Fibroblast of lung (primary cell): ENCODE measurements at places on chromosomes 1 and 21. TPM values are rescaled to one million over a fixed set of nuclear protein-coding genes. Genes with fewer than 3 reads are reported as not detected.
A peak's percentile ranks its signal among the peaks of the same experiment; 100 is the strongest.

- no peak for DNase-seq
Observed at GRCh38 chr1:49036700-49037099, 260.0 kb upstream of the BEND5 start.

- peak; percentile 5 for DNase-seq
Observed at GRCh38 chr1:248714248-248714647, 11.7 kb upstream of the OR14I1 start.

DNA sequence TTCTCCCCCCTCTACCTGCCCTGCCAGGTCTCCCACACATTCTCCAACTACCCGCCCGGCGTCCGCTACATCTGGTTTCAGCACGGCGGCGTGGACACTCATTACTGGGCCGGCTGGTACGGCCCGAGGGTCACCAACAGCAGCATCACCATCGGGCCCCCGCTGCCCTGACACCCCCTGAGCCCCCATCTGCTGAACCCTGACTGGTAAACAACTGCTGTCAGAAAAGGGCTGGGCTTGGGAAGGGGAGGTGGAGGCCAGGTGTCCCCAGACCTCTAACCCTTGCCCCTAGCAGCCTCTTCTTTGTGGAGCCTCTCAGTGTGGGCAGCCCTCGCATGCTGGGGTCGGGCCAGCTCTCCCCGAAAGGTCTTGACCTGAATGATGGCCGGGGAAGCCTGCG, 2.9 kb upstream of the FBXO6 start:
- no peak for DNase-seq

DNA sequence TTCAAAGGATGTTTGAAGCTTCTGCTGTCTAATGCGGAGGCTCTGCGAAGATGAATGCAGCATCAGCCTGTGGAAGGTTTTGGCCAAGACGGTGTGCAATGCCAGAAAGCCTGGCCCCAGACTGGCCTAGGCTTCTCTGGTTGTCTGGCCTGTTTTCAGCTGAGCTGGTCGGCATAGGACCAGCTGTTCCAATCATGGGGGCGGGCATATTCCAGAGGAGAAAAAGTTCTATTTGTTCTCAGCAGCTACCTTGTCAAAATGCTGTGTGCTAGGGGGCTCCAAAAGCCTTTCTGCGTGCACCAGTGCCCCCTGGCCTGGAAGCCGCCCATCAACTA, 57.6 kb downstream of the TGFB2 start:
- DNase-seq, result no peak

DNA sequence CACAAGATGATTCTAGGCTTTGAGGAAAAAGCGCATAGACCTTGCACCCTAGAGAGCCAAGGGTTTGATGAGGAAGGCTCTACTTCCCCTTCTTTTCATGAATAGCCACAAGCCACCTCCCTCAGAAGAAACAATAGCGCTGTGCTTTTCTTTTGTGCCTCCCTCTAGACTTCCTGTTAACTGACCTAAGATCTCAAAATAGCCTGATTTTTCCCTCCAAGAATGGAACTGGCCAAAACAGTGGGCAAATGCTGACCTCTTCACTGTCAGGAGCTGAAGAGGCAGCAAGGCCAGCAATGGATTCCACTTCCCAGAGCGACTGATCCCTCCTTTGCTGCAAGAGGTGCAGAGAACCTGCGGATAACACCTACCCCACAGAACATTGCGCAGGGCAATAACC, 362.8 kb downstream of the KCNH1 start:
- no peak for DNase-seq

DNA sequence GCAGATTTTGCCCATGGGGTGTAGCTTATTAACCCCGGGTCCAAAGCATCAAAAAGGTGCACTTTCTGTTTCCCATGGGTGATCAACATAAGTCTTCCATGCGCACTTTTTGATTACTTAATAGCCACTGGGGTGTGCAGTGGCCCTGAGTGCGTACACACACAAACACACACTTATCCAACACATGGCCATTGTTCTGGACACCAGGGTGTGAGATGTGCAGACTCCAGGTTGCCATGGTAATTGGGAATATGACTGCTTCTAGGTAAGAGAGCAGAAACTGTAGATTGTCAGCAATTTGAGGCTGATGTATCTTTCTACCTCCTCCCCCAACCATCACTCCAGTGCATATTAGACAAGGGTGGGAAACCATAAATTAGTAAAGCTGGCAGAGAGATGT, 68.8 kb downstream of the MAB21L3 start:
- no peak for DNase-seq

GRCh38 chr21:17513214-17514123, 626 bp downstream of the CXADR start:
- peak; percentile 29 for DNase-seq

DNA sequence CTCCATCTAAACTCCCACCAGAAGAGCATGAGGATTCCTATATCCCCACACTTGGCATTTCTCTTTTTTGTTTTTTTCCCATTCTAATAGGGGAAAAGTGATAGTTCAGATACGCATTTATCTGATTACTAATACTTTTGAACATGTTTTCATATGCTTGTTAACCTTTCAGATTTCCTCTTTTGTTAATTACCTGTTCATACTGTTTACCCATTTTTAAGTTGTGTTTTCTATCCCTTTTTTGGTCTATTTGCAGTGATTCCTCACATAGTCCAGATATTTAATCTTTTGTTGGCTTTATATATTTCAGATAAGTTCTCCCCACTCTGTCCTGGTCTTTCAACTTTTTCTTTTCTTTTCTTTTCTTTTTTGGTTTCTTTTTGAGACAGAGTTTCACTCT, 13.6 kb upstream of the PIGK start:
- DNase-seq, result no peak

DNA sequence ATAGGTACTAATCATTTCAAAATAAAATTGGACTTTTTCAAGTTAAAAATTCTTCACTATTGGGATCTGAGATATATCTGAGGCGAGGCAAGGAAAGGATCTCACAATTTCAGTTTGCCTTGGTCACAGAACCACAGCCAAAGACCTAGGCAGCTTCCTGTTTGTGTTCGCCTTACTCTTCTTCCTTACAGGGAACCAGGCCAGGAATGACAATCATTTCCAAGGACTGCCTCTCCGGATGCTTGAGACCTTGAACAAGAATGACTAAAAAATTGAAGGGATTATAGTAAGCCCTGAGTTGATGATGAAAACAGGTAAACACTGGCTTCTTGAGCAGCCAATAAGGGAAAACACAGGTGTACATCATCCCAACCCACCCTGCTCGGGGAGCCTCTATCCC, 35.2 kb upstream of the SERBP1 start:
- no peak for DNase-seq

DNA sequence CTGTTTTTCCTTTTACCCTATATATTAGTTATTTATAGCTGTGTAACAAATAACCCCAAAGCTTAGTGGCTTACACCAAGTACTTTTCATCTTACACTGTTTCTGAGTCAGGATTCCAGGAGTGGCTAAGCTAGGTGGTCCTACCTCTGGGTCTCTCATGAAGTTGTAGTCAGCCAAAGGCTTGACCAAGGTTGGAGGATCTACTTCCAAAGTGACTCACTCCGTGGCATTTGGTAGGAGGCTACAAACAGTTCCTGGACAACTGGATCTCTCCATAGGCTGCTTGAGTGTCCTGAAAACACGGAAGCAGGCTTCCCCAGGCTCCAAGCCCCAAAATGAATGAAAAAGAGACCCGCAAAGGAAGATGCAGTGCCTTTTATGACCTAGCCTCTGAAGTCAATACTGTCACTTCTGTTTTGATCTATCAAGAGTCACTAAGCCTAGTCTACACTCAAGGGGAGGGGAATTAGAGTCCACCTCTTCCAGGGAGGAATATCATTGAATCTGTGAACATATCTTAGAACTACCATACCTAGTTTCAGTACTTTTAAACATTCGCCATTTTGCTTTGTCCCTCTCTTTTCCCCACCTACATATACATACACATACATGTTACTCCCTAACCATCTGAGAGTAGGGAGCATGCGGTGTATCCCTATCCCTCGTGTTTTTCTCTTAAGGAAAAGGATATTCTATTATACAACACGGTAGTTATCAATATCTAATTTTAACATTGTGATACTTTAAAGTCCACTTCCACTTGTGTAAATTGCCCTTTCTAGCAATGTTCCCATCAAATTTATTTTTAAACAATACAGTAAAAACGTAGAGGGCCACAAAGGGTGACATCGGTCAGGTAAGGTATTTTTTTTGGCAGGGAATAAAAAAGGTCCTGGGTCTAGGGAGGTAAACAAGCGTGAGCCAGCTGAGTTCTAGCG, 67.2 kb downstream of the SLC35A3 start:
- DNase-seq, result peak; percentile 47

DNA sequence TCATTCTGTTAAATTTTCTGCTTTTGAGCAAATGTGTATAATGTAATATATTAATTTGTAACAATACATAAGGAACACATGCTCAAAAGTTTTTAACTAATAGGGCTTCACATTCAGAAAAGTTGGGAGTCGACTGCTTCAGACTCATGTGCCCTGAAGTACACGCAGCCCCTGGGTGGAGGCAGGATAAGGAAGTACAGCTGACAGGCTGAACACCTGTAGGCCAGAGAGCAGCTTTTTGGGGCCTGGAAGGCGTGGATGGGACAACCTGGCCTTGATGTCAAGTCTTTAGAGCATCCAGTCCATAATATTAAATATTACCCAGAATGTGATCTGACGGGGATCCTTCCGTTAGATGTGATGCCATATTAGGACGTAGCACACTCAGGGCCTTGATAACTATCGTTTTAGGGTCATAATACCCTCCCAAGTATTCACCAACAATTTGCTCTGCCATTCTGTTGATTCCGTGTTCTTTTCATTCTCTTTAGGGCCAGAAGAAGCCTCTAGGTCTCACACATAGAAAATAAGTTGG, 485.2 kb downstream of the SIPA1L2 start:
- no peak for DNase-seq

GRCh38 chr1:201729973-201730608, 98.9 kb upstream of the IPO9 start:
- no peak for DNase-seq

GRCh38 chr1:235264327-235264726, 63.7 kb downstream of the ARID4B start:
- DNase-seq, result no peak

DNA sequence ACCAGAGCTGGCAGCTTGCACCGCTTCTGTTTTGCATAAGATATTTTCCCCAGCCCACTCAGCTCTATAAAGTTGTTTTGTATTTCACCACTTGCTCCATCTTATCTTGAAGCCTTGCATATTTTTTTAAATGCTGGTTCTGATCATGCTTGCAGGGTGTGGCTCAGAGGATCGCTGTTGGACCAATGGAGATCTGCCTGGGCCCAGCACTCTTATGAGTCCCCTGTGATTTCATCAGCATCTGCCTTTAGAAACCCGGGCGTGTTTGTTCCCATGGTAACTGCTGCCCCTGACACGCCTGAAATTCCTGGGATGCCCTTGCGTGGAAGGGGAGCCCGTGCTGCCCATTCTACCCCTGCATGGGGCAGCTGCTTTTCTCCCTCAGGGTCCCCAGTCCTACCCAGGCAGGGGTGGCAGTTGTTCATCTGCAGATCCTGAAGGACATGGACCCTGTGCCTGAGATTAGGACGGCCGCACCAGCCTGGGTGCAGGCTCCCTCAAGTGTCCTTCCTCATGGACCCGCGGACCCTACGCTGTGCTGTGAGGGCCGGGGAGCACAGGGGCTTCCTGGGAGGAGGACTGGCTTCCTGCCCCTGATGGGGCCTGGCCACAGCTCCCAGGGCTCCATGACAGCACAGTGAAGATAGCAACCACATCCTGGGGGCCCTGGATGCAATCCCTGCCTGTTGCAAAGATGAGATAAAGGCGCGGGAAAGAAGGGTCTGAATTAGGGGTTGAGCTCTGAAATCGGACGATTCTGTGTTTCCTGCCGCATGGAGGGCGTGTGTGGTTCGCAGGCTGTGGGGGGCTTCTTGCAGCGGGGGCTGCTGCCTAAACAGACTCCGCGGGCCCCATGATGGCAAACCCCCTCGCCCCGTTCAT, 226.5 kb downstream of the SDCCAG8 start:
- DNase-seq, result peak; percentile 78

DNA sequence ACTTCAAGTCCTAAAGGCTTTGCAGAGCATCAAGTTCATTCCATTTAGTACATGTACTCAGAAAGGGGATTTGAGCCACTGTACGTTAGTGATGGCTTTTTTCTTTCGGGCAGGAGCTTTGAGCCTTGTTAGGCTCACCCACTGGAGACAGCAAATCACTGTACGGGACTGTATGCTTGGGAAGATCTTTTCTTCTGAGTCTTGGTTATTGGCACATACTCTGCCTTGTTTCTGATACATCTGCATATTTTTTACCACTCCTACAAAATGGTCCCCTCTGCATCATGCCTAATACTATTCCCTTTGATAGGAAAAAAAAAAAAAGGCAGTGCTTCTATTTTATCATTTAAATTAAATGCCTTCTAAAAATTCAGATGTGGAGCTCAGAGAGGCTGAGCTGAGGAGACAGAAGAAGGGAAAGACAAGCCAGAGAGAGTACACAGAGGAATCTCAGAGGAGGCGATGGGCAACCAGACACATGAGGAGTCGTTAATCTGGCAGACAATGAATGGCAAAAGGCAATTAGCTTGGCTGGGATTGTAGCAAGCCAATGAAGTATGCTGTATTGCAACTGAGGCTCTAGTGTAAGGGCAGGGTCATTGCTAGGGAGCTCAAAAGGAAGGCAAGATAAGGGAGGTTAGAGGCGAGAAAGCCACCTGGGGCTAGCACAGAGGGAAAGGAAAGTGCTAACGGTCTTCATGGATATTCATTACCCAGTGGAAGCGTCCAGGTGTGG, 39.4 kb downstream of the PHC2 start:
- no peak for DNase-seq

- no peak for DNase-seq
Observed at GRCh38 chr1:191575746-191576145, 582.5 kb upstream of the RGS18 start.

GRCh38 chr1:153607381-153607780, 5.6 kb downstream of the S100A16 start:
- no peak for DNase-seq

DNA sequence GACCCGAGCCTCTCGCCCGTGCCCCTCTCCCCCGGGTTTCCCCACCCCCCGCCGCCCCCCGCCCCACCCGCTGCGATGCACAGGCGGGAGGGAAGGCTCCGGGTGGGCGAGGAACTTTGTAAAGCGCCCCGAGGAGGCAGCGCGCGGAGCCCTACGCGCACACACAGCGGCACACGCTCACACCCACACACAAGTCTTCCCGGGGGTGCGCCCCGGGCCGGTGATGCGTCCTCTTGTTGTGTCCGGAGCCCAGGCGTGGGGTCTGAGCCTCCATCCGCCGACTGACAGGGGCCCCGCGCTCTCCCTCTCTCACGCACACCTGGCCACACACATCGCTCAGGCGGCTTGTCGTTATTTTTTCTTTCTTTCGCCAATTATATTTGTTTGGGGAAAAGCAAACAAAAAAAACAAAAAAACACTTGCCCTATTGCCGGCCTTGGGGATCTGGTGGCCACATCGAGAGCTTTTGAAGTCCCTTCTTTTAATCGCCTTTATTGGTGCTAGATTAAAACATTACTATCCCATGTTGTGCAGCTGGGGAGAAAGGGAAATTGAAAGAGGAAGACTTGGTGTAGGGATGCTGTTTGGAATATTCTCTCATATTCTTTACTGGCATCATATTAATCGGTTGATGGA, 770 bp downstream of the NTNG1 start:
- peak; percentile 43 for DNase-seq

The BEND5 gene
- 0.16 and 0.39 TPM in 2 replicates for polyA plus RNA-seq

The ESPN gene
- not detected in 2 replicates for polyA plus RNA-seq

The FAM110D gene
- polyA plus RNA-seq, result not detected in 2 replicates

The ATF3 gene
- polyA plus RNA-seq, result 12.4 and 33.8 TPM in 2 replicates

The GJA8 gene
- not detected in 2 replicates for polyA plus RNA-seq
